ENCODE measurements at places on chromosomes 4 and X.

DNA sequence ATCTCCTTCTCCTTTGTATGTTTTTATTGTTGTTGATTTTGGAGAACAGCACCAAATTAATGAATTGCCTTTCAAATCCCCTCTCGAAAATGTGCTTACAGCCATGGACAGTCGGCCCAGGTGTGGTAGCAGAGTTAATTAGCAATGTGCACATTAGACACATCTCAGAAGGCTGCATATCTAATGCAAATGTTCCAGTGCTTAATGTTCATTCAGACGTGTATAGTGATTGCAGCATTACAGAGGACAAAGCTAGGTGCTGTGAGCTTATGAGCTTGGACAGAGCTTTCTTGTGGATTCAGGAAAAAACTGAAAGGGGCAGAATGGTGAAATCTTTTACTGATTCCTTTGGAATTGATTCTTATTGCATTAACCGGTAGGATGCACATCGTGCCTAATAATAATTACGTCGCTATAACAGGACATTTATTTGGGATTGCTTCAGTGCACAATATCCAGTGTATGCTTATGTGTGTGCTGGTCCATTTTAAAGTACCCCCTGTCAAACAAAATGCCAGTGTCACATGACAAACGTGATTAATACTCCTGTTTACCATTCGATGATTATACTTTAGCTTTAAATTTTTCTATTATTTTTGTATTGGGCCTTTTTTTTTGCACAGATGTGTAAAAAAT, 552.9 kb upstream of the EPHA5 start:
- DNase-seq, result no peak

DNA sequence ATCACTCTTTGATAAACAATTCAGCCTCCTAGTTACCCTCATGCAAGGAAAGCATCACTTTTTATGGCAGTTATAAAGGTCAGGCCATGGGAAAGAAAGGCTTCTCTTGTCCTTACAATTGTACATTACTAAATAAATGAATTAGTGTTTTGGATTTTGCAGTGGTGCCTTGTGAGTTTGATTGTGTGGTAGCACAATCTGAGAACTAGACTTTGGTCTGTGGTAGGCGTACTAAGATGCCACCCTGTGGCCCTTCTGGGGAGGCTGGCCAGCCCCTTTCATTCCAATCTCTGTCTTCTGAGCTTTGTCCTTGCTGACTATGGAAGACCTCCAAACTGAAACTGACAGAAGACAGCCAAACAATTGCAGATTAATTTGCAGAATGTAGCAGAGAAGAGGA, 14.6 kb upstream of the HNRNPD start:
- DNase-seq, result no peak

DNA sequence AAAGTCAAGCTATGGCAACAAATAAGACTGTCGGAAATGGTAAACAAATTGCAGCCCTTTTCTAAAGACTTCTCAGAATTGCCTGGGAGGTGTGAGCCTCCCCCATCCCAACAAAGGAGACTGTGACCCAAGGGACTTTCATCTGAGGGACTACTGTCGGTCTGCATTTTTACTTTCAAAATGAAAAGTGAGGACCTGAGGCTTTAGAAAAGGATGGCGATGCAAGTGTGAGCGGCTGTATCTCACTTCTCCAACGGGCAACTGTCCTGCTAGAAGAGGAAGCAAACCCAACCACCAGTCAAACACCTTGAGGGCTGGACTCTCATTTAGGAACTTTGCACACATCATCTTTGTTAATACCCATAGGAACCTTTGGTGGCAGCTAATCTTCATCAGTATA, 62.6 kb upstream of the CLNK start:
- no peak for DNase-seq

GRCh38 chr4:159216834-159217233, 114.0 kb downstream of the RAPGEF2 start:
- no peak for DNase-seq

- DNase-seq, result no peak
Observed at GRCh38 chr4:170089274-170089667, 485 bp downstream of the AADAT start.

- DNase-seq, result no peak
Observed at GRCh38 chr4:24642981-24643547, 58.7 kb upstream of the DHX15 start.

GRCh38 chrX:38805432-38806389, 4.5 kb downstream of the MID1IP1 start:
- no peak for DNase-seq

GRCh38 chr4:2850966-2851798, 7.5 kb downstream of the ADD1 start:
- DNase-seq, result no peak

DNA sequence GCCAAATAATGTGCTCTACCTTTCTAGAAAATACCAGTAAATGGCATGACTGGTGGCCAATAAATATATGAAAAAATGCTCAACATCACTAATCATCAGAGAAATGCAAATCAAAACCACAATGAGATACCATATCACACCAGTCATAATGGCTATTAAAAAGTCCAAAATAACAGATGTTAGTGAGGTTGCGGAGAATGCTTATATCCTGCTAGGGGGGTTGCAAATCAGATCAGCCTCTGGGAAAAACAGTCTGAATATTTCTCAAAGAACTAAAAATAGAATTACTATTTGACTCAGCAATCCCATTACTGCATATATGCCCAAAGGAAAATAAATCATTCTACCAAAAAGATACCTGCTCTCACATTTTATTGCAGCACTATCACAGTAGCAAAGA, 115.1 kb downstream of the RASGEF1B start:
- no peak for DNase-seq

DNA sequence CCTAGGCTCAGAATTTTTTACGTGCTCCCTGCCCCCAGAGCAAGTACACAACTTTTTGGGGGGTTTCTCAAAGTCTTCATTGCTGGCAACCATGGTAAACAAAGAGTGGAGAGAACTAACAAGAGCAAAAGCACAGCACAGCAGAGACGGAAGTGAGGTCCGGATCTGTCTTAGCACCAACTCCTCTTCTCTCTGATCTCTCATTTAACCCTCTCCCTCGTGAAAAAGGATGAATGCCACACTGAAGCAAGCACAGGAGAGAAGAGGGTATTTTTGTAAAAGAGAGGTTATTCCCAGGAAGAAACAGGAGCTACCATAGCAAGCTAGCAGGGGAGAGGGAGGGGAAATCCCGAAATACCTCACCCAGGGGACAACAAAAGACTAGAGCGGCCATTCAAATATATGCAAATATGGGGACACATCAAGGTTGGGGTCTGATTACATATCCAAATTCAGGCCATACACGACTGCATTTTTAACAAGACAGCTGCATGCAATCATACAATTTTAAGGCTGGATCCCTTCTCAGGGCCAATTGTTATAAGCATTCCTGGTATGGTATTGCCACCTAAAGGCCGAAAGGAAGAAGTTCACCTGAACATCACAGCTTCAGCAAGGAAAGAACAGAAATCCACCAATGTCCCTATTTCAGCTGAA, 46.6 kb downstream of the CD40LG start:
- no peak for DNase-seq

DNA sequence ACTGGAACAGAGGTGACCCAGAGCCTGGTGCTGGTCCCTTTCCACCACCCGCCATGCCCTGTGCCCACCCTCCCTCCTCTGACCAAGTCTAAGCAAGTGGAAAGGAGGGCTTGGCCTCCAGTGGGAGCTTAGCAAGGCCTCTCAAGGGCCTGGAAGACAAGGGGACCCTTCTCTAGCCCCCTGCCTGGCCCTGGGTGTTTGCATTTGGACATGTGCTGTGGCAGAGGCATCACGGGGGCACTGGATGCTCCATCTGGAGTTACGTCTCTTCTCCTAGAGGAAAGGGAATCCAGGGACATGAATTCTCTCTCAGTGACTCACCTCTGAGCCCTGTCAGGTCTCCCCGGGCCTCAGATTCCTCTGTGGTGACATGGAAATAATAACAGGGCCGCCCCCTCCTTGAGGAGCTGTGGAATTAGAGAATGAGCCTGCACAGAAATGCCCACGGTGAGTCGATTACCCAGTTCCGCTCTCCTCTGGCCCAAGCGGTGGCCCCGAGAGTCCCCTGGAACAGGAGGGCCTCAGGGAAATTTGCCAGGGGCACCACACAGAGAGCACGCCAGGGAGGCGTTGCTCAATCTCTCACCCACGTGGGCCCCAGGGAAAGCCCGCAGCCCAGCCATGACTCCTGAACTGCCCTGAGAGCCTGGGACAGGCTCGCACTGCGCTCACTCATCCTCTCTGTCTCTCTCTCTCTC, 189.6 kb downstream of the BCOR start:
- DNase-seq, result no peak

DNA sequence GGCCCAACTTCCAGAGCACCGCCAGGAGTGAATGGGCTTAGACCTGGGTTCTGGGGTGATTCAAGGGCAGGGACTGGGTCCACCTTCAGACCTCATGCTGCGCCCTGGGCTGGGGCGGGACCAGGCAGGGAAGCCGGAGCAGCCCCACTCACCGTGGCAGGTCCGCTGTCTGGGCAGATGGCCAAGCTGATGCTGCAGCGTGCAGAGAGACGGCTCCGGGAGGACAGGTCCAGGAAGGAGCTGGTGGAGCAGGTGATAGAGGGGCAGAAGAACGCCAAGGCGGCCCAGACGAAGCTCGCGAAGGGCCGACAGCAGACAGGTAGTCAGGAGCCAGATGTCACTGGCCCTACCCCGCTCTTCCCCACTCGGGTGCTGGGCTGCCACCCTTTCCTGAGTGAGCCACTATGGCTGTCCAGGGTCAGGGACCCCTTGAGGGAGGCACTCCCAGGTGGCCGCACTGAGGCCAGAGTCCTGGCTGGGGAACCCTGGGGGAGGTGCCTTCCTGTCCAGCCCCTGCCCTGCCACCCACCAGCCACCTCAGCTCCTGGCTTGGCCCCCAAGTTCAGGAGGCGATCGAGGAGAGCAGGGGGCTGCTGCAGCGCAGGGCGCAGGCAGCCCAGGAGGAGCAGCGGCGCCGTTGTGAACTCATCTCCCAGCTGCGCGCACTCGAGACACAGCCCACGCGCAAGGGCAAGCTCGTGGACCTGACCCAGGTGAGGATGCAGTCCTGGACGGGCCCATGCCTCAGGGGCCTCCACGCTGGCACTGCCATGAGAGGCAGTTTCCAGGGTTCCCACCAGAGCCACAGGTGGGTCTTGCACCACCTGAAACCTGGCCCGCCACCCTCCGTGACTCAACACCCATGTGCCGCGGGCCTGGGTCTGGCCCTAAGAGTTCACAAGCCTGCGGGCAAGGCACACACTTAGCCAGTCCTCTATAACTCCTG, 10.1 kb upstream of the RNF4 start:
- DNase-seq, result no peak

DNA sequence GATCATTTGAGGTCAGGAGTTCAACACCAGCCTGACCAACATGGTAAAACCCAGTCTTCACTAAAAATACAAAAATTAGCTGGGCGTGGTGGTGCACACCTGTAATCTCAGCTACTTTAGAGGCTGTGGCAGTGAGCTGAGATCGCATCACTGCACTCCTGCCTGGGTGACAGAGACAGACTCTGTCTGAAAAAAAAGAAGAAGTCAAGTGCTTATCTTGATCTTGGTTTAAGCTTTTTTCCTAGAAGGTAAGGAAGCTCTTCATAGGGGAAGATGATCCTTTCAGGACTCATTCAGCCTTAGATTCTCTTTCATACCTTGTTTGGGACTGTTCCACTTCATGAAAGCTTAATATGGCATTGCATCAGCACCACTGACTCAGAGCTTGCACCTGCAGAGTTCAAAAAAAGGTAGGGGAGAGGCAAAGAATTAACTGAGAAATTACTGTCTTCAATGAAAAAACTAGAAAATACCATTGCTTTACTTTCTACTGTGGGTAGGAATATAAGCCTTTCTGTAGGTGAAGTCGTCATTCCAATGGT, 70.8 kb upstream of the EPGN start:
- DNase-seq, result no peak

- no peak for DNase-seq
Observed at GRCh38 chr4:9999956-10000561, 21.2 kb downstream of the SLC2A9 start.

GRCh38 chrX:105865709-105866108, 43.4 kb downstream of the NRK start:
- no peak for DNase-seq

- DNase-seq, result no peak
Observed at GRCh38 chrX:143788265-143788664, 67.7 kb upstream of the SPANXN2 start.

DNA sequence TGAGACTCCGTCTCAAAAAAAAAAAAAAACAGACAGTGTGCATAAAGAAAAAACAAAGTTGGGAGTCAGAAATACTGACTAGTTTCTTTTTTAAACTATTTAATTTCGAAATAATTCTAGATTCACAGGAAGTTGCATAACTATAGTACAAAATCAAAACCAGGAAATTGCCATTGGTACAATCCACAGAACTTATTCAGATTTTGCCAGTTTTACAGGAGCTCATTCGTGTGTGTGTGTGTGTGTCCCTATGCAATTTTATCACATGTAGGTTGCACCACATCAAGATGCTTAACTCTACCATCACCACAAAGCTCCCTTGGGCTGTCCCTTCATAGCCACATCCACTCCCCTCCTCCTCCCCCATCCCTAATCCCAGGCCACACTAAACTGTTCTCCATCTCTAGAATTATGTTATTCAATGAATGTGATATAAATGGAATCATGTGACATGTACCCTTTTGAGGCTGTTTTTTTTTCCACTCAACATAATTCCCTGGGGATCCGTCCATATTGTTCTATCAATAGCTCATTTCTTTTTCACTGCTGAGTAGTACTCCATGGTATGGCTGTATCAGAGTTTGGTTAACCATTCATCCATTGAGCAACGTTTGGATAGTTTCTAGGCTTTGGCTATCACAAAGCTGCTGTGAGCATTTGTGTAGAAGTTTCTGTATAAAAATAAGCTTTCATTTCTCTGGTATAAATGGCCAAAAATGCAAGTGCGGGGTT, 16.3 kb upstream of the DDX3X start:
- DNase-seq, result no peak

Data from activated CD4-positive, alpha-beta T cell treated with anti-CD3 and anti-CD28 coated beads for 24 hours (primary cell).